Lung (tissue), 17 donors: ENCODE measurements at places on chromosomes 7 and 10. TPM values are rescaled to one million over a fixed set of nuclear protein-coding genes. Genes with fewer than 3 reads are reported as not detected.

FAM13C gene
- 9.5 TPM for total RNA-seq

CHN2 gene
- total RNA-seq, result 9.2 TPM

OPALIN gene
- total RNA-seq, result not detected

IGFBP3 gene
- 71.8 TPM for total RNA-seq

CALHM1 gene
- total RNA-seq, result not detected

SFTPD gene
- 661 TPM for total RNA-seq

SAMD9 gene
- 14.5 TPM for total RNA-seq

ABCB8 gene
- 21.8 TPM for total RNA-seq

NCF1 gene
- 8.3 TPM for total RNA-seq

FXYD4 gene
- 3.9 TPM for total RNA-seq

DNA sequence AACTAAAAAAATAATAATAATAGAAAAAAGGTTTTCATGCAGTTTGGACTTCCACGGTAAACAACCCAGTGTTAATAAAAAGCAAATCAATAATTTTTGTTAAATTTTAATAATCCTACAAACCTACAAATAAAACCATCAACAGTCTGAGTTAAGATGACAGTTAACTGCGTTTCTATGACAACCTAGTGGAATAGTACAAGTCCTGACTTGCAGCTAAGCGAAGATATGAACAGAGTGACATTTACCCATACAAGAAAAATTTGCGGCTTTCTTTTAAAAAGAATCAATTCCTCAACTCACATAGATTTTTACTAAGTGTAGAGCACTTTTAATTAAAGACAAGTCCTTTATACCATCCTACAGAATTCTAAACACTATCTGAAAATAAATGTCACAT is 35.6 kb downstream of the VPS41 start:
- no peaks in the 10 kb centered on the region for H3K36me3 ChIP-seq
- H3K27ac ChIP-seq, result no peak overlapping the region
- no peak for DNase-seq
- H3K27me3 ChIP-seq, result no peaks in the 10 kb centered on the region
- peaks cover 3% of the 10 kb centered on the region for H3K4me1 ChIP-seq
- no peak overlapping the region for H3K4me3 ChIP-seq

GRCh38 chr10:112184052-112184371 is 447 bp upstream of the GPAM start:
- H3K27me3 ChIP-seq, result no peaks in the 10 kb centered on the region
- DNase-seq, result no peak
- no peaks in the 10 kb centered on the region for H3K36me3 ChIP-seq

- no peak overlapping the region for H3K4me3 ChIP-seq
- no peak overlapping the region for H3K27ac ChIP-seq
- no peaks in the 10 kb centered on the region for H3K36me3 ChIP-seq
- peaks cover 9% of the 10 kb centered on the region for H3K4me1 ChIP-seq
- DNase-seq, result no peak
- H3K27me3 ChIP-seq, result no peaks in the 10 kb centered on the region
Observed at GRCh38 chr10:62388328-62388727, 14.2 kb downstream of the ZNF365 start.

DNA sequence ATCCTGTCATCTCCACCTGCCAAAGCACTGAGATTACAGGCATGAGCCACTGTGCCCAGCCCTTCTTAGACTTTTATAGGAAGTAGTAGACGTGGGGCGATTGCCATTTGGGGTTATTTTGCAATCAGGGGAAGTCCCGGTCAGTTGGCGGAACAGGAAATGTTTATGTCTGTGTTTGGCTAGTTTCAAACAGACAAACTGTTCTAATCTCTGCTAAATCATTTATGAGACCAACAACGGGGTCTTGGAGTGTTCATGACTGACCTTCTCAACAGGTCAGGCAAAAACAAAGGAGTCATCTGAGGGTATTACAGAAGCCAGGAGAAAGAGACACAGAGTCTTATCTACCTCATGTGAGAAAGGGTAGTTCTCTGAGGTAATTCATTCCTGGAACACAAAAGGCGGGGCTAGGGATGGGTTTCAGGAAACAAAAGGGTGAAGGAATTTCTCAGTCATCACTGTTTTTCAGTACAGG is 6.6 kb upstream of the TPK1 start:
- no peaks in the 10 kb centered on the region for H3K4me1 ChIP-seq
- no peaks in the 10 kb centered on the region for H3K27me3 ChIP-seq
- H3K36me3 ChIP-seq, result no peaks in the 10 kb centered on the region
- no peak overlapping the region for H3K27ac ChIP-seq

DNA sequence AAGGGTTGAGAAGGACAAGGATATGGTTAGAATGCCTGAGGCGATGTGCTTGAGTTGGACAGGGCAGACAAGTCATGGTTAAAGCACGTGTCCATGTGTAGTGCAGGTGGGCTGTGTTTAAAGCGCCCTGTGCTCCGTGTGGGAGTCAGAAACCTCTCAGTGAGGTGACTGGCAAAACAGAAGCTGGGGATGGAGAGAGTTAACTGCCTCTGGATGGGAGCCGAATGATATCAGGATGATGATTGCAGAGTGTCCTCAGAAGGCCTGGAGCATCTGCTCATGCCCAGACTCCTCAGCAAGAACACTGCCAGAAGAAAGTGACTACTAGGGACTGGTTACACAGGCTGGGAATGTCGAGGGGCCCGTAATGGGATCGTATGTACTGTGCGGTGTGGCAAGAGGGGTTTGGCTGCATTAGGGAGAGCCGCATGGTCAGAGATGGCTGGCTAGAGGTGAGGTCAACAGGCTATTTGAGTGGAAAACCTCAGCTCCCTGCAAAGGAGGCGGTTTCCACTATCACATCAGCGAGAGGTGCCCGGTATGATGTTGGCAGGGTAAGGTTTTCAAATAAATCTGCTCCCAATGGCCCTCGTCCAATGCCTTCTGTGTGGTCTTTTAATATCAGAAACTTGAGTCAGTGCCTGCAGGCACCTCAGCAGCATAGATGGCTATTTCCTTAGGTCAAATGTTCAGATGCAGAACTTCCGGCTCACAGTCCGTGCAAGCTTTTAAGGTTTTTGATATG is 26.1 kb upstream of the MRC1 start:
- peak; percentile 26 for DNase-seq
- H3K36me3 ChIP-seq, result no peaks in the 10 kb centered on the region
- no peak overlapping the region for H3K27ac ChIP-seq
- H3K4me1 ChIP-seq, result peaks cover 6% of the 10 kb centered on the region
- no peaks in the 10 kb centered on the region for H3K27me3 ChIP-seq

GRCh38 chr10:178208-178607 is 43.0 kb downstream of the ZMYND11 start:
- DNase-seq, result peak; percentile 61
- H3K4me1 ChIP-seq, result no peaks in the 10 kb centered on the region
- H3K36me3 ChIP-seq, result peaks cover 4% of the 10 kb centered on the region

- no peaks in the 10 kb centered on the region for H3K36me3 ChIP-seq
- peaks cover 5% of the 10 kb centered on the region for H3K4me1 ChIP-seq
- H3K4me3 ChIP-seq, result no peak overlapping the region
- H3K27ac ChIP-seq, result no peak overlapping the region
- no peaks in the 10 kb centered on the region for H3K27me3 ChIP-seq
Observed at GRCh38 chr10:34811968-34812514, 3.1 kb downstream of the PARD3 start.

DNA sequence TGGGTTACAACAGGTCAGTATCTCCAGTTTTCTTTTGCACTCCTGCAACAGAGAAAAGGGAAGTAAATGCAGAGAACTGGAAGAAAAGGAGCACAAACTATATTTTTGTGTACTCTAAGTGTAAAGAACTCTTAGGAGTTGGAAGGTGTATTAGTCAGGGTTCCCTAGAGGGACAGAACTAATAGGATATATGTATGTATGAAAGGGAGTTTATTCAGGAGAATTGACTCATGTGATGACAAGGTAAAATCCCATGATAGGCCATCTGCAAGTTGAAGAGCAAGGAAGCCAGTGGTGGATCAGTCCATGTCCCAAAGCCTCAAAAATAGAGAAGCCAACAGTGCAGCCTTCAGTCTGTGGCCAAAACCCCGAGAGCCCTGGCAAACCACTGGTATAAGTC is 22.6 kb upstream of the RAB18 start:
- H3K4me1 ChIP-seq, result no peaks in the 10 kb centered on the region
- H3K4me3 ChIP-seq, result no peak overlapping the region
- no peaks in the 10 kb centered on the region for H3K27me3 ChIP-seq
- H3K27ac ChIP-seq, result no peak overlapping the region

DNA sequence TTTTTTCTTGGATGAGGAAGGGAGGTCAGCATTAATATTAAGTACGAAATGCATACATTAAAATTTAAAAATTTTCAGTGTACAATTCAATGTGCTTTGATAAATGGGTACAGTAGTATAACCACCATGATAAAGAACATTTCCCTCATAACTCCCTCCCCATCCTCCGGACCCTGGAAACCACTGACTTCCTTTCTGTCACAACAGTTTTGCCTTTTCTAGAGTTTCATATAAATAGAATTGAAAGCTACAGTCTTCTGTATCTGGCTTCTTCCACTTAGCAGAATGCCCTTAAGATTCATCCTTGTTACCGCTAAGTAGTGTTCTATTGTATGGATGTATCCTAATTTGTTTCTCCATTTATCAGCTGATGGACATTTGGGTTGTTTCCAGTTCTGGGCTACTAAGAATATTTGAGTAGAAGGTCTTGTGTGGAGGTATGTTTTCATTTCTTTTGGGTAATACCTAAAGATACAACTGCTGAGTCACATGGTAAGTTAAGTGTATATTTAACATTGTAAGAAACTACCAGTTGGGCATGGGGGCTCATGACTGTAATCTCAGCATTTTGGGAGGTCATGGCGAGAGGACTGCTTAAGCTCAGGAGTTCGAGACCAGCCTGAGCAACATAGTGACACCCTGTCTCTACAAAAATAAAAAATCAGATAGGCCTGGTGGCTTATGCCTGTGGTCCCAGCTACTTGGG is 30.8 kb downstream of the ABI1 start:
- no peaks in the 10 kb centered on the region for H3K36me3 ChIP-seq
- no peak for DNase-seq
- no peak overlapping the region for H3K4me3 ChIP-seq
- H3K27me3 ChIP-seq, result no peaks in the 10 kb centered on the region
- H3K27ac ChIP-seq, result no peak overlapping the region
- H3K4me1 ChIP-seq, result no peaks in the 10 kb centered on the region

DNA sequence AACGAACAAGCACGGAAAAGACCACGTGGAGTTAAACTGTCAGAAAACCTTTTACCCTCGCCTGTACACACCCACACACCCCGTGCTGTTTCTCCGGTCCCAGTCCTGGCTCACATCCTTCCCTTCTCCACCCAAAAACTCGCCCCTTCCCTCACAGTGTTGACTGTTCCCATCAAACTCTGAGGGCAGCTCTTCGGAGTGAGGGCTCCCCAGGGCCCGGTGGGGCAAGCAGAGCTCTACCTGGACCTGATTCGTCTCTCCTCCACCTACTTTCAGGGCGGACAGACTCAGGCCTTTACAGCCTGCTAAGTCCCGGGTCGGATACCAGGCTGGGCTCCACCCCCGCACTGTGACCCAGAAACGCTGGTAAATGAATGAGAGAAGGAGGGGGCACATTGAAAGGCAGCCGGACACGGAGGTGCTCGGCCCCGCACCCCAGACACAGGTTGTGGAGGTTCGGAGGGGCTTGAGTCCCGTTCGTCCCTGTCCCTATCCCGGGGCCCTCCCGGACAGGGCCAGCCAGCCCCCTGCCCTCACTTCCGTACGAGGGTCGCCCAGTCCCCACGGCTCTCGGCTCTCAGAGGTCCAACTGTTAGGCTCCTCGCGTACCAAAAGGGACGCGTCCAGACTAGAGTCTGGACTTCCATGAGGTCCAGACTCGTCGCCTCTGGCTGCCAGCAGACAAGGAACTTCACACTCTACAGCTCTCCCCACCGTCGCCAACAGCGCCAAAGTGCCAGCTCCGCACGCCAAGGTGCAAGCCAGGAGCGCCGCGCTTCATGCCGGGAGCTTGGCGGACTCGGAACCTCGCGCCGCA is 31.7 kb upstream of the ASL start:
- DNase-seq, result peak; percentile 64
- H3K4me1 ChIP-seq, result peaks cover 6% of the 10 kb centered on the region
- H3K27me3 ChIP-seq, result no peaks in the 10 kb centered on the region
- H3K4me3 ChIP-seq, result no peak overlapping the region
- H3K27ac ChIP-seq, result peak overlapping the region; percentile 72

DNA sequence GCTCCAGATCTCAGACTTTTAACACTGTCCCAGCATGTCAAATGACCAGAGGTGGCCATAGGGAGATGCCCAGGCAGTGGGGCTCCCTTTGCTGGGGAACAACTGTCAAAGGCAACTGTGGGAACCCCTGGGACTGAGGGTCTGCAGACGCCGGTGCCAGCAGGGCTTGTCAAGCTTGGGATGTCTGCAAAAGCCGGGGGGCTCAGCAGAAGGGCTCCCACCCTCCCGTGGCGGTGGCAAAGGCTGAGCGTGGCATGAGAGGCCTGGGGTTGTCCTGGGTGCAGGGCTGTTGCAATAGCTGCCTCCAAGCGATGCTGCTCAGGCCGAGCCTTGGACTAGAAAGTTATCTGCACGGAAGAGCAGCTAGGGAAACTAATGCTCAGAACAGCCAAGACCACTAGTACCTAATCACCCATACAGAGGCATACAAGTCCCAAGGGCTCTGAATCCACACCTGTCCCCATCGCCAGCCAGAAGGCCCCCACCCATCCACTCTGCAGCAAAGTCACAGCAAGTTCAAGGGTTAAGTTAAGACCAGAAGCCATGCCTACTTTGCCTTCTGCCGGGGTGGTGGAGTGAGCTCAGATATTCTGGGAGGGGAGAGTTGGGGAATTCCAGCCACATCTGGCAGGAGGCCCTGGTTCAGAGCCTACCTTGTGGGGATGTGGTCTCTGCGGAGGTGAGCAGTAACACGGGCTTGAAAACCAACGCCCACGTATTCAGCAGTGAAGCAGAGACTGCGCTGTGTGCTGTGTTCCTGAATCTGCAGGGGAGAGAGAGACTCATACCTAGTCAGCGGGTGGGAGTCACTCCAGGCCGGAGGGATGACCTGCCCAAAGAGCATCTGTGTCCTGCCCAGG is 4.6 kb downstream of the SH2B2 start:
- no peaks in the 10 kb centered on the region for H3K36me3 ChIP-seq
- no peak overlapping the region for H3K4me3 ChIP-seq
- H3K27ac ChIP-seq, result no peak overlapping the region
- no peaks in the 10 kb centered on the region for H3K4me1 ChIP-seq

DNA sequence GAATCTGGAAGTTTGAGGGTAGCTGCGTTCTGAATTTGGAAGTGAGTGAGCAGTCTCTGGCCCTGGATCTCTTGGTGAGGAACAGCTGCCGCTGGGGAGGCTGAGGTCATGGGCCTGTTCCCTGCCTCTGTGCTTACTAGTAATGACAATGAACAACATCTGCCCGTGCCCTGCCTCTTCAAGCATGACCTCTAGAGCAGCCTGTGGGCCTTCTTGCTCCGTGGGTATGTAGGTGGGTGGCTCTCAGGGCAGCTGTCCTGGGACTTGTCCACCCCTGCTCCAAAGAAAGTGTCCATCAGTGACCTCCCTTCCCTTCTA is 186.2 kb downstream of the CXCL12 start:
- DNase-seq, result no peak
- no peaks in the 10 kb centered on the region for H3K4me1 ChIP-seq
- H3K27ac ChIP-seq, result no peak overlapping the region
- no peaks in the 10 kb centered on the region for H3K36me3 ChIP-seq
- no peak overlapping the region for H3K4me3 ChIP-seq

DNA sequence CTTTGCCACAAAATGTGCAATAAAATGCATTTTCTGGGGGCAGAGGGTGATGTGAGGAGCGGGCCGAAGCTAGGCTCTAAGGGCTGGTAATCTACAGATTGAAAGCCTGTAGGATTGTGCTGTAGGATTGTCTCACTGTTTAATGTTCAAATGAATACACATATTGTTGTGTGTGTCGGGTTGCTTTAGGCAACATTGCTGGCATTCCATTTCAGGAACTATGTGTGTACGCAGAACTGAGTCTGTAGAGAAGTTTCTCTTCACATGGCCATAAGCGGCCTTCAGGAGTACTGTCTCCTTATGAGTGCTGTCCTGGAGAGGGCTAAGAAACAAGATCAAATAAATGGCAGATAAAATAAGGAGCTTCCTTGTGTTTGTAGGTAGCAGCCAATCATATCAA is 540.2 kb downstream of the GATA3 start:
- no peak overlapping the region for H3K4me3 ChIP-seq
- H3K27me3 ChIP-seq, result no peaks in the 10 kb centered on the region
- no peaks in the 10 kb centered on the region for H3K4me1 ChIP-seq
- H3K36me3 ChIP-seq, result no peaks in the 10 kb centered on the region
- no peak overlapping the region for H3K27ac ChIP-seq
